ENCODE measurements at places on chromosomes 5 and 9.

DNA sequence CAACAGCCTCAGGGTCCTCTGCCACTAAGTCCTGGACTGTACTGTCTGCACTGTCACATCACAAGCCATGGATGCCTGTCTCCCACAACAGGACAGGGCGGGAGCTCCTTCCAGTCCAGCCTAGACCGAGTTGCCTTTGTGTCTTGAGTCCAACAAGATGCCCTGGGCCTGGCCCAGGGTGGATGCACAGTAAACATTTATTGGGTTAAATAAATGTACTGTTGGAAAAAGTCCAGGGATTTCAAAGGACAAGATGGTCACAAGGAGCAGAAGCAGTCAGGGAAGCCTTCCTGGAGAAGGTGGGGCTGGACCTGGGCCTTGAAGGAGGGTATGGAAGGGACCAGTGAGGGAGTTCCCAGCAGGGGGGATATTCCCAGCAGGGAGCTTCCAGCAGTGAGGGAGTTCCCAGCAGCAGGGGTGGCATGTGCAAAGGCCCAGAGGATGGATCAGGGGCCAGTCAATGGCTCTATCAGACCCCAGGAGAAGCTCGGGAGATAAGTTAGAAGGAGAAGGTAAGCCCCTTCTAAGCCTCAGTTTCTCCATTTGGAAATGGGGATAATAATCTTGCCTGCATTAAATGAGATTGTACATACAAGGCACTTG is 72.7 kb upstream of the NEURL1B start:
- DNase-seq = no peak

GRCh38 chr5:28234356-28234968 is 1196.1 kb upstream of the CDH9 start:
- DNase-seq = no peak

GRCh38 chr9:8244505-8245092 is 445.0 kb upstream of the DMAC1 start:
- DNase-seq = no peak

GRCh38 chr5:130151239-130151638 is 247.0 kb downstream of the CHSY3 start:
- DNase-seq = no peak

GRCh38 chr9:127505396-127506116 is 54.2 kb downstream of the LRSAM1 start:
- no peak for DNase-seq

DNA sequence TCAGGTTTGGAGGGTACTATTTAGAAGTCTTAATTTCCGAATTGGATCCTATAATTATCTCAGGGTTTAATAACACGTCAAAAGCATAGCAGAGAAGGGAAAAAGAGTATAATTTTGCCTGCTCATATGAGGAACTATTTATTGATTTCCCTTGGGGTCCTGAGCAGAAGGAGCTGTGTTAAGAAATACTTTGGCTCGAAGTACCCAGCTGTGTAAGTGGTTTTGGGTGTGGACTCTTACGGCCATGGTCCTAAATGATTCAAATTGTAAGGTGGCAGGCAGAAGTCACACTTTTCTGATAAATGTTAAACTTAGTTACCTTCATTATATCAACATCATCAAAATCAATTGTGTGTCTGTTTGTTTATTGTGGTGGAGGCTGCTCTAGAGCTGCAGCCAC is 190.4 kb downstream of the MTRR start:
- DNase-seq = no peak

GRCh38 chr5:82150559-82150958 is 127.6 kb downstream of the RPS23 start:
- no peak for DNase-seq

- DNase-seq = no peak
Measured at GRCh38 chr5:56565283-56565615, 250.1 kb upstream of the MAP3K1 start.

- DNase-seq = no peak
Measured at GRCh38 chr9:88781628-88782391, 209.5 kb upstream of the S1PR3 start.

DNA sequence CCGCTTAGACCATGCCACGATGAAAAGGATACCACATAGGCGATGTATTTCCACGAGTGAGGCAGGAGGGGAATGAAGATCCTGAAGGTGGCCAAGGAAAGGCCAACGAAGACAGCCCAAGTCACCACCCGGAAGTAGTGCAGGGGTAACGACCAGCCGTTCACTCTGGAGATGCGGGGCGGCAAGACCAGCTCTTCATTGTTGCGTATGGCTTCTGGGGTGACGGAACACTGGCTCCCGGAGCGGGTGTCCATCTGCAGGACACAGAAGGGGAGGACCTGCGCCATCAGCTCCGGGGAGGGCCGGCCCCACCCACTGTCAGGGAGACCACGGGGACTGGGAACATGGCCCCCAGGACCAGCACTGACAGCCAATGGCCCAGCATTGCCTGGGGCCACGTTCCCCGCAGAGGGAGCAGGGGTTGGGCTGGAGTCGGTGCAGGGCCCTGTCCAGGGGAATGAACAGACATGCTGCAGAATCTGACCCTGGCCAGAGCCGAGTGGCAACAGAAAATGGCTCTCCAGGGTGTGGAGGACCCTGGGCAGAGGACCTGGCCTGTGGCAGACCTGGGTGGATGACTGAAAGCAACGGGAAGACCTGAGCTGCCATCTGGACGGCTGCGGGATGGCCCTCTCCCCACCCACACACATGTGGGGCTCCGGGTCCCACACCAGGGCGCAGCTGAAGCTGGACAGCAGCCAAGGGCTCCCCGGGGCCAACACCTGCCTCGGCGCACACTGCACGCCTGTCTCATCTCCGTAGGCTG is 17.7 kb downstream of the ZDHHC11B start:
- no peak for DNase-seq

GRCh38 chr9:35842795-35843194 is 13.8 kb downstream of the TMEM8B start:
- no peak for DNase-seq

GRCh38 chr5:58925627-58926540 is 343.0 kb downstream of the RAB3C start:
- no peak for DNase-seq

DNA sequence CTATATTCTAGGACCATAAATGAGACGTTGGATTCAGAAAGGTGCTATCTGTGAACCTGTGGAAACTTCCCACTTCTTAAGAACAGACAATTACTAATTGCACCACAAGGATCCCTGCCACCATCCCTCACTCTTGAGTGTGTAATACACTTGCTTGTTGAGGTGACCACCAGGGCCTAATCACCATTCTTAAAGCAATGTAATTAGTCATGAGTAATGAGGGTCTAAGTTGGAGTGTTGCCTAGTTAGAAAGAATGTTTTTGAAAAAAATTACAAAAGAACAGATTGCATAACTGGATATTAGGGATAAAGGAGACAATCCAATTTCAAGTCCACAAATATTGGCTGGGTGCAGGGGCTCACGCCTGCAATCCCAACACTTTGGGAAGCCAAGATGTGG is 56.9 kb upstream of the TRIO start:
- DNase-seq = no peak

DNA sequence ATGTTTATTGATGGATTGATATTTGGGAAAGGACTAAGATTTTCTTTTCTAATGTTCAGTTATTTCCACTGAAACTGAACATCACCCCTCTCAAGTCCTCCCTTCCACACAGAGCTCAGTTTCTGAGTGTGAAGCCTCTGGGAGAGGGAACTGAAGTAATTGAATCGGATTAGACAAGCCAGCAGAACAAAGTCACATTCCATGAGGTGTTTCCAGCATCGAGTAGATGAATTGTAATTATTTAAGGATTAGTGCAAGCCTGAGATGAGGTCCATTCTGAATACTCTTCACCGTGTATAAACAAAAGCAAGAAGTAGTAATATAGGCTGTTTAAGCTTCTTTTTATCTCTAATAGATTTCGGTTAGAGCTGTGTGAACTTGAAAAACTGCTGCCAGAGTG is 2060.5 kb downstream of the MAT2B start:
- no peak for DNase-seq

GRCh38 chr9:8254541-8254940 is 455.0 kb upstream of the DMAC1 start:
- DNase-seq = no peak

DNA sequence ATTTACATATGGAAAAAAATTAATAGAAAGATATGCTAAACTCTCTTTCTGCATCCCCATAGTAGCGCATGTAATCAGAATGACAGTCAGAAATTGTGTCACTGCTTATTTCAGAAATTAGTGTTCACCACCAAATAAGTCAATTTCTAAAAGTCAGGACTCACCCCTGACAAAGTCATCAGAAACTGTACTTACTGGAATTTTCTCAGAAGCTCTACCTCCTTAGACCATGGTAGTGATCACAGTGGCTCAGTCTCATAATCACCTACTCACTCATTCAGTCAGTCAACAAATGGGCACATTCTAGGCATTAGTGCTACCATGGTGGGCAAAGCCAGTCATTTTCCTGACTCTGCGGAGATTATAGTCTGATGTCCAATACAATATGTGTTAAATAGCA is 22.0 kb downstream of the THBS4 start:
- DNase-seq = no peak

- no peak for DNase-seq
Measured at GRCh38 chr9:37329576-37329975, 92.9 kb upstream of the GRHPR start.

DNA sequence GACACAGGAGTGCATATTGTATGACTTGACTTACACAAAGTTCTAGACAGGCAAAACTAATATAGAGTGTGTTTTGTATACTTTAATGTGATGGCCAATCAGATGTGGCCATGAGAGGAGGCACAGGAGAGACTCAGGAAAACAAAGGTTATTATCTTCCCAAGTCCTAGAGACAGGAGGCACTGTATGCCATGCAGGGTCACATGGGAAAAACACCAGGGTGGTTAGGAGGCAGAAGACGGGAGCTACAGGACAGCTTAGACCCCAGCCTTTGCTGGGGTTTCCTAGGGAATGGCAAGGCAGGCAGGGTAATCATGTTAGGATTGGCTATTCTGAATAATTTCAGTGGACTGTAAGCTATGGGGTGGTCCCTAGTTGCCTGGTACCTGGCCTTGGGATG is 16.2 kb downstream of the TRPM3 start:
- DNase-seq = no peak

GRCh38 chr9:72763022-72763421 is 189.8 kb downstream of the ALDH1A1 start:
- DNase-seq = no peak

- no peak for DNase-seq
Measured at GRCh38 chr5:132821791-132822190, 8.7 kb downstream of the SHROOM1 start.

DNA sequence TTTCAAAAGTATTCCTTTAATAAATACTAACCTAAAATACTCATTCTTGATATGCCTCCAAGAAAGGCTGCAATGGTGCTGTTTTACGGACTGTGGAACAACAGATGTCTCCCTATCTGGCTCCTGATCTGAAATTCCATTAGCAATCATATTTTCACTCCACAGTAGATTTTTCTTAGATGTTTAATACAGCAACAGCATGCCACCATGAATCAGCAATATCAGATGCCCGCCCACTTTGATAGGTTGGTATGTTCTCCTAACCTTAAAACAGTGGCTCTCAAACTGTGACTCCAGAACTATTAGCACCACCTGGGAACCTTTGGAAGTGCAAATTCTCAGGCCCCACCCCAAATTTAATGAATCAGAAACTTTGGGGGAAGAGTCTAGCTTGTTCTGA is 110.2 kb downstream of the MLLT3 start:
- no peak for DNase-seq

DNA sequence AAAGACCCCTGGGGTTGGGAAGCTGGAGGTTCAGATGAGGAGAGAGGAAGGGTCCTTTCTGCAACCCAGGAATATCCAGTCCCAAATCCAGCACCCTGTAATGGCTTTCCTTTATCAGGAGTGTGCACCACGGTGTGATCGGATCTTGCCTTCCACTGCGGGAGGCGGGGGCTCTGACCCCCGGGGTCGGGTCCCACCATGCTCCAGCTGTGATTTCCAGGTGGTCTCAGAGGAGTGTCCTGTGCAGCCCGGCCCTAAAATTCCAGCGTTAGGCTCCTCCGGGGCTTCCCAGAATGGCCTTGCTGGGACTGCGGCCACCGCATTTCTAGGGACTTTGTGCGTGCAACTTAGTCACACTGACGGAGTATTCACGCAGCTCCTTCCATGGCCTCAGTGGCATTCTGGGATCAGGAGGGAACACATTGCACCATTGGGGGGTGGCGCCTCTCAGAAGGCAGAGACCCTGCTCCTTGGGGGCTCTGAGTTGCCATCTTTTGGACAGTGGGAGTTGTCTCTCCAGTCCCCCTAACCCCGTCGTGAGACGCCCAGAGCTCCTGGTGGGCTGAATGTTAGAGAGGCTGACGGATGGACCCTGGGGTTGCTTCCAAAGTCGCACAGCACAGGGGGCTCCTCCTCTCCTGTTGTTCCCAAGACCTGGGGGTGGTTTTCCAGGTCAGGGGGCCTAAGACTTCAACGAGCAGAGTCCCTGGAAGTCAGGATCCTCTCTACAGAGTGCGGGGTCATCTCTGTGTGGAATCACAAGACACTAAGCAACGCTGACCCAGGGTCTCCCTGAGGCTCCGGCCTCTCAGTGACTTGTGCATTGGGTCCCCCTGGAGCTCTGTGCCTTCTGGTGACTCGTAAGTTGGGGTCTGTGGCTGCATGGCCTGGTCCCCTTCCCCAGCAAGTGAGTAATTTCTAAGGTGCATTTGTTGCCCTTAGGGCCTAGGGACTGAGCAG is 42.7 kb upstream of the IRX4 start:
- DNase-seq = no peak

DNA sequence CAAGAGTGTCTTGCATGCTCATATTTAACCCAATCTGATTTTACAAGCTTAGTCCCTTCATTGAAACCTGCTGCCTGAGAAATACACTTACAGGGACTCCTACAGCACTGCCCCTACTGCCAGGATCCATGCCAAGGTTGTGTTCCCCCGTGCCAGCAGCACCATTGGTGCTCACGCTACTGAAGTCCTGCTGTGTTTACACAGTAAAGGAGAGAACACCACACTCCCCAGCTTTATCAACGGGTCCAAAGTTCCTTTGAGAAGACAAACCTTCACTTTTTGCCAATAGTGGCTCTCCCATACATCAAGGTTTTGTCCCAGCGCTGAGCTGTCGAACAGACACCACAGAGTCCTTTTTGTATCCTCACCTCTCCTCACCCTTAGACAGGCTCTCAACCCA is 155.1 kb upstream of the WWC1 start:
- DNase-seq = no peak

DNA sequence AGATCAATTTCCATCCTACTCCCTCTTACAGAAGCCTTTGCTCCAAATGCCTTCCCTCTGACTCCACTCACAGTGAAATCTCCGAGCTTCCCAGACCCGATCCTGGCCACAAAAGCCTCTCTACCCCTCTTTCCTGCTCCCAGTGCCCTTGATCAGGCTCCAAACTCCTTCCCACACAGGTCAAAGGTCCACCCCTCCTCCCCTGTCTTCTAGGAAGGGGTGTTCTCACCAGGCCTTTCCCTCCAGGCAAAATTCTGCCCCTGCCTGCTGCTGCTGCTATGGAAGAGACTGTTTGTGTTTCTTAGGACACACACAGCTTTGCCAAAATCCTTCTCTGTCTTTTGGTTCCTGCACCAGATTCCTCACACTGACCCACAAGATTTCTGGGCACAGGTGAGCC is 85.8 kb upstream of the ALDH1A1 start:
- DNase-seq = no peak

GRCh38 chr9:86330186-86330585 is 24.0 kb downstream of the TUT7 start:
- no peak for DNase-seq
